ENCODE measurements at places on chromosomes 11 and 22. TPM values are rescaled to one million over a fixed set of nuclear protein-coding genes. Genes with fewer than 3 reads are reported as not detected.

- DNase-seq, result no peak
Measured at GRCh38 chr11:123338997-123339752, 90.9 kb upstream of the GRAMD1B start.

DNA sequence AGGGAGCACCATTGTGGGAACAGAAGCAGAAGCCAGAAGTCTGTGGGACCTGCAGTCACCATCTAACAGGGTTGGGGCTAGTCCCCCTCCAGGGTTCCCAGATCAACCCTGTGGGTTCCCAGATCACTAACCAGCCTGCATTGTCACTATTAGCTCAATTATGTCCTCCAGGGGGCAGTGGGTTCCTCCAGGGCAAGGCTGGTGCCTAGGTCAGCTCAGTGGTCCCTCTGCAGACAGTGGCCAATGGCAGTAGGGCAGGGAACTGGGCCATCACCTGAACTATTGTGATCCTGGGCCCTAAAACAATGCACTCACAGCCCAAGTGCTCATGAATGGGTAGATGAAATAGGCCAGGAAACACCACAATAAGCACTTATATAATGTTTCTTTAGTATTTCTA, 18.8 kb upstream of the PRSS23 start:
- DNase-seq, result no peak

The SLC22A12 gene
- total RNA-seq, result not detected

The RAB38 gene
- 1.4 TPM for total RNA-seq

The SLC7A4 gene
- 7.1 TPM for total RNA-seq

The P2RY6 gene
- total RNA-seq, result 1.6 TPM

The TMEM132A gene
- total RNA-seq, result 106 TPM

The OR4D5 gene
- total RNA-seq, result not detected
